EL (cell line): ENCODE measurements at places on chromosomes 13 and 19.

- DNase-seq = peak; percentile 12
Observed at GRCh38 chr13:47126432-47126831, 229.6 kb upstream of the HTR2A start.

GRCh38 chr13:39684531-39685137 is 29.2 kb downstream of the COG6 start:
- DNase-seq = peak; percentile 18

GRCh38 chr13:32309312-32310133 is 5.6 kb downstream of the ZAR1L start:
- DNase-seq = no peak

GRCh38 chr19:44113784-44114390 is 688 bp downstream of the ZNF225 start:
- DNase-seq = peak; percentile 18

DNA sequence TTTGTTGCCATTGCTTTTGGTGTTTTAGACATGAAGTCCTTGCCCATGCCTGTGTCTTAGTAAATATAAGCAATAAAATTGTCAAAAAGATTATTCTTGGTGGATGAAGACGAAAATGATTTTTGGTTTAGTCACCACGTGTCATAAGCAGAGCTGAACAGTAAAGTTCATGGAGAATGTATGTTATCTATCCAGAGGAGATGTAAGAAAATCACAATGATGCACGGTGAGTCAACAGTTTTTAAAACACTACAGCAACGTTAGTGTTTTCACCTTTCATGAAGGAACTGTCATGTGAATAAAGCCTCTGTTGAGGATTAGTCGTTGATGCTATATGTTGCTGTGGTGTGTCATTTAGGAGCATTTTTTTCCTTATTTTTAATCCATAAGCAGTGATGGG is 137.6 kb downstream of the GPC6 start:
- peak; percentile 36 for DNase-seq

DNA sequence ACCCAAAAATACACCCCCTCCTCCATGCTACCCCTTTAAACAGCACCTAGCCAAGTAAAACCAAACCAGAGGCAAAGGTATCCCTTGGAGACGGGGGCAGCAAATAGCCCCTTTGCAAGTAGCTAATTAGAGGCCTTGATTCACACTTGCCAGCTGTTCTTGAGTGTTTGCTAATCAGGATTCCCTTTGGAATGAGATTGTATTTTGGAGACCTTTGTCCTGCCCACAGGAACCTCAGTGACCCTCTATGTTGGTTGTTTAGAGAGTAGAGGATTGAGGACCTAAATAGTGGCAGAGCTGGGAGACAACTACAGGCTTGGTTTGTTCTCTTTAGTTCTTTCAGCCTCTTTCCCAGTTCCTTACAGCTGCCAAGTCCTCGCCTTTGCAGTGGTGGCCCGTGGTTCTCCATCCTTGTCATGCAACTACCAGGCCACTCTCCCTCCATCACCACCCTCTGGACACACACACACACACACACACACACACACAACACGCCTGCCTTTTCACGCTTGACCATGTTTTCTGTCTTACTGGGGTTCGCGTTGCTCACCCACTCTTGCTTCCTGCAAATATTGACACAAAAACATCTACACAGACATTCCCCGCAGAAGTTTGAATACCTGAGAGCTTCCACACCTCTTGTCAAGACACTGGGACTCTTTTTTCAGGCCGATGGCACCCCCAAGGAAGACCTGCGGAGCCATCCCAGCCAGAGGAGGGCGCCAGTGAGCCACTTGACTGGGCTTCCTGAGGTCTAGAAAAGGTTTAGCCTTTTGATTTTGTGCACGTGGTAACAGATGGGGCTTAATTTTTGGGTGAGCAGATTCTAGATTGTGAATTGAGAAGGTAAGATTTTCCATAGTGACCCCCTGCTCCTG is 80.0 kb upstream of the GPR183 start:
- peak; percentile 29 for DNase-seq

DNA sequence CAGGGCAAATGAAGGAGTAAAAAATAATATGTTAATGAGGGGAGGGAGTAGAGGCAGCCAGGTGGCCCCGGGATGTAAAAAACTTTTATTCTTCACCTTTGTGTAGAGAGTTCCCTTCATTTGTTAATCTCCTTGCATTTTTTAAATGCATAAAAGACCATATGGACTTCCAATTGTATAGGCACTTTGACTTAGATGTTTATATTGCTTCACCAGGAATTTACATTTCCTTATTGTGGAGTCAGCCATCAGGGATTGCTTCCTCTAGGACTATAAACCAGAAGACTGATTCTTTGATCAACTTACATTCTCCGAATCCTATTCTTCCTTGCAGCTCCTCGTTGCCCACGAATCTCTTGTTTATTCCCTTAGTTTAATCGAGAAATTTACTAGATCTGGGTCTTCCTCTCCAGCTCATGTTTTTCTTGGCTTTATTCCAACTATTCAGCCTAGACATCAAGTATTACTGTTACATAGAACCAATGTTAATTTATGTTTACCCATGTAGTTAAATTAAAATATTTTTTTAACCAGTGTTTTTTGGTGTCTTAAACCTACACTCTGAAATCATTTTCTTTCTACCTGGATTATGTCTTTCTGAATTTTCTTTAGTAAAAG is 1187.0 kb upstream of the SLC10A2 start:
- no peak for DNase-seq

DNA sequence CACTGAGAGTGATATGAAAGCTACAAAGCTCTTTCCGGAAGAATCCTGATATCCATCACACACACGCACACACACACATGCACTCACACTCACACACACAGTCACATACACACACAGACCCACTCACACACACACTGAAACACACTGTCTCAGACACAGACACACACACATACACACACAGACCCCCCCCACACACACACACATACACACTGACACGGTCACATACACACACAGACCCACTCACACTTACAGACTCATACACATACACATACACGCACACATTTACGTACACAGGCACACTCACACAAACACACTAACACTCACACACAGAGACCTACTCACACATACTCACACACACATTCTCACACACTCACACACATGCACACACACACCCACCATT is 58.6 kb downstream of the LIG4 start:
- no peak for DNase-seq

- DNase-seq = peak; percentile 71
Observed at GRCh38 chr13:97258801-97259200, 36.7 kb downstream of the MBNL2 start.

- DNase-seq = peak; percentile 28
Observed at GRCh38 chr13:94886191-94886590, 173.8 kb upstream of the SOX21 start.

DNA sequence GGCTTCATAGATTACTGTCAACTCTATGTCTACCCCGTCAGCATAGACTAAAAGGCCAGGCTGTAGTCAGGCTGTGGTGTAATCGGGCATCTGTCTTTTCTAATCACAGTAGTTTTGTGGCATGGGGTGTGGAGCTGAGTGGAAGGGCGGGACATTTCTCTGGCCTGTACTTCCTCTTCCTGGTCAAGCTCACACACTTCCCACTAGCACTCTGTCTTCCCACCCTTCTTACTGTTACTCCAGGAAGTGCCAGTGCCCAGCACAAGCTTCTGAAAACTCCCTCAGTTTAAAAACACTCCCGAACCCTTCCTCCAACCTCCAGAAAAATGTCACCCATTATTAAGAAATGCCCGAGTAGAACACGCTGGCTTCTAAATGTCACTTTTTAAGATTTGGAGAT is 229.8 kb downstream of the KLF5 start:
- DNase-seq = no peak

- DNase-seq = peak; percentile 98
Observed at GRCh38 chr13:23377983-23378632, 55.4 kb downstream of the SACS start.

- DNase-seq = no peak
Observed at GRCh38 chr13:22061806-22062391, 391.0 kb downstream of the FGF9 start.

- DNase-seq = no peak
Observed at GRCh38 chr13:45878966-45879365, 27.4 kb upstream of the SIAH3 start.

DNA sequence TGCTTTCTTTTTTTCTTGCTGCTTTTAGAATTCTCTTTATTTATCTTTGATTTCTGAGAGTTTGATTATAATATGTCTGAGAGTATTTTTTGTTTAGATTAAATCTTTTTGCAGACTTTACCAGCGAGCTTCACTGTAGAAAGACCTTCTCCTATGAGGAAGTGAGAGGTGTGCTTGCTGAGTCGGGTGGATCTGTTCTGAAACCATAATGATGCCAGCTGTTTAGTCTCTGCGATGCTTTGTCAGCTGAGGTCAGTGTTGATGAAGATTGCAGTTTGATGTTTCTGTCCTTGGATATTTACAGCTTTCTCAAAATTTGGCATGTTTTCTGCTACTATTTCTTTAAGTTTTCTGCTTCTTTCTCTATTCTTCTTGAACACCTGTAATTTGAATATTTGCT is 309.1 kb upstream of the SLITRK6 start:
- no peak for DNase-seq

- DNase-seq = no peak
Observed at GRCh38 chr19:5147978-5148793, 179.3 kb downstream of the KDM4B start.

DNA sequence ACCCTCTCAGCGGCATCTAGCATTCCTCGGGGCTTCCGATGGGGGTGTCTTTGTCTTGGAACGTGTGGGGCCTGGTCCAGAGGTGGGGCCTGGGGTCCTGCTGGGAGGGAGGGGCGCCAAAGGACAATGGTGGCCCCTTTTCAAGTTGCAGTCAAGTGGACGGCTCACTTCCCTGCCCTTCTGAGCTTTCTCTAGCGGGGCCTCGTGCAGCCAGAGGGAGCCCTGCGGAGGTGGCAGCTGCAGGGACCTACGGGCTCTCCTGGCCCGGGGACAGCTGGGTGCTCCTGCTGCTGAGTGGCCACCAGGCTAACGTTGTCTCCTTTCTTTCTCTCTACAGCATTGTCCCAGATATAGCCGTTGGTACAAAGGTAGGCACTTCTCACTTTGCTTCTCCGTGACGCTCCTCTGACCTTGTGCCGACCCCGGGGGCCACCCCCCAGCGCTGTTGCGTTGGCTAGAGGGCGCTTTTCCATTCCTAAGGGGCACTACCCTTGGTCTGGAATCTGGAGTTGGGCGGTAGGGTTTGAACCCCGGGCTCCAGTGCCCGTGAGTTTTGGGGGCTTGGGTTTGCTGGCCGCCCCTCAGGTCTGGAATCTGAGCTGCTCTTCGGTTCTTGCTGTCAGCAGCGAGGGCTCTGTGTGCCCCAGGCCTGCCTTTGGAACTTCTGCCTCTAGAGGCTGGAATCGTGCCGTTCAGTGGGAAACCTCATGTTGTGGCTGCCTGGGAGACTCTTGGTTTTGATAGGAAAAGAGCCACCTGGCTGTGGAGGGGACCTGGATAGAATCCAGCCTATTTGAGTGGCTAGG is 2.0 kb downstream of the PTBP1 start:
- peak; percentile 61 for DNase-seq

DNA sequence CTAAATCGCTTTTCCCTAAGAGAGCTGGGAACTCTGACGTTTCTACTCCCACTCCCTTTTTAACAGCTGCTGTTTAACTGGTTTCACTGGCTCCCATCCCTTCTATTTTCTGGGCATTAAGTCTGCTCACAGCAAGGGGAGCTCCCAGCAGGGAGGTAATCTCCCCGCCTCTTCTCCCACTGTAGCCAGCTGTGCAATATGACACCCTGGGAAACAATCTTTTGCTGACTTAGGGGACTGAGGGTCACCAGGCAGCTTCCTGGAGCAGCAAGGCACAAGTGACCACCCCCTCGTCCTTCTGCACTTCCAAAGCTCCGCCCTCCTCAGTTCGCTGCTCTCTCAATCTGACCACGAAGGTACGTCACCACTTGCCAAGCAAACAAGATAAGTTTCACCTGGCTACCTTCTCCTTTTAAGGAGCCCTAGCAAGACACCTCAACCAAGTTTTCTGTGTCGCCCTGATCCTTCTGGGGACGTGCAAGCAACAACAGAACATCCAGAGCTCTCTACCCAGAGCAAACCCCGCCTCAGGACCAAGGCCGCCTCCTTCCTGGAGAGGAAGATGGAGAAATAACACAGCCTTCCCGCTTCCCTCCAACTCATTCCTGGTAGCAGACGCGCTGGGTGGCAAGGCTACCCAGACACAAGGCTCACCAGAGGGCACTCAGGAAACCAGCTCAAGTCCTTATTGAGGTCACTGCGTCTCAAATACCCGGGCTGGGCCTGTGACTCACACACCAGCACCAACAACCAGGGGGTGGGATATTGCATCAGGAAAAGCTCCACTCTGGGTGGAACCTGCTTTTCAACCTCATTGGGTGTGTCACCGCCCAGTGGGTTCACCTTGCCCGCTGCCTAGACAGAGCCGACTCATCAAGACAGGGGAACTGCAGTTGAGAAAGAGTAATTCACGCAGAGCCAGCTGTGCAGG is 92.4 kb downstream of the STK24 start:
- peak; percentile 97 for DNase-seq

GRCh38 chr19:18408053-18408476 is 10.6 kb upstream of the LRRC25 start:
- DNase-seq = peak; percentile 38

DNA sequence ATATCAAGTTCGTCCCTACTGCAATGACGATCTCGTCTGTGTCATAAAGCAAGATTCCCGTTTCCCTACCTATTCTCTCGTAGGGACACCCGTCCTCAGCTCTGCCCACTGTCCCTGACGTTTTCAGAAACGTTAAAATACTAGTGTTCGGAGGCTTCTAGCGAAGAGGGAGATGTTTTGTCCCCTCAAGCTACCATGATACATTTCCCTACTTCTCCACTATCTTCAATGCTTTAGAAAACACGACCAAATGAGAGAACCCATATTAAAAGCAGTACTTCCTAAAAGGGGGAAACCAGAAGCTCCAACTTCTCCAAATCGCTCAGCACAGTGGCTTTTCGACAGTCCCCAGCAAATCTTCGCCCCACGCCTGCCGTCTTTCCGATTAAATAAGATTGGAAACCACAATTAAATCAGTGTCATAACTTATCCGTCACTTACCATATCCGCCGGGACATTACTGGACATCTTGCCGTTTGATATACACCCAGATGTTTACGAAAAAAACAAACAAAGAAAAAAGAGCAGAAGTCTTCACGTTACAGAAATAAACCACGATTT is 1.3 kb downstream of the UBL3 start:
- DNase-seq = peak; percentile 44

DNA sequence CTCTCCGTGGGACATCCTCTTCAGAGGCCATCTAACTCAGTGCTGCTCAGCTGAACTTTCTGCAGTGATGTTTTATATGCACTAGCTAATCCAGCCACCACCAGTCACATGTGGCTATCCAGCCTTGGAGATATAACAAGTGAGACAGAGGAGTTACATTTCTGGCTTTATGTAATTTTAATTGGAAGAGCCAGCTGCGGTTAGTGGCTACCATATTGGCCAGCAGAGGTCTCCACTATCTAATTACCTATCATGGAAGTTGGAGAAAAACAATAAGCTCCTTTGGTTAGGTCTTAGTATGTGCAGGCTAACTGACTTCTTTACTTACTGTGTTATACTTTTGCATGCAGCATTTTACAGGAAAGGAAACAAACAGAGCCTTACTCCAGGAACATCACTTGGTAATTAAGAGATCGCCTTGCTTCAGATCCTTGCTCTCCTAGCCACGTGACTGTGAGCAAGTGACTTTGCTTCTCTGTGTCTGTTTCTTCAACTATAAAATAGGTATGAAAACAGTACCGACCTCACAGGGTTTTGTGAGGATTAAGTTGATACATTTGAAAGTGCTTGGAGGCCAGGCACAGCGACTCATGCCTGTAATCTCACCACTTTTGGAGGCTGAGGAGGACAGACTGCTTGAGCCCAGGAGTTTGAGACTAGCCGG is 1.6 kb upstream of the KLK10 start:
- peak; percentile 46 for DNase-seq
